ENCODE measurements at places on chromosomes 1 and 21.

GRCh38 chr1:186535388-186536133 lies 74.6 kb upstream of the PDC start:
- DNase-seq: no peak

GRCh38 chr1:51859333-51859732 lies 19.2 kb downstream of the NRDC start:
- DNase-seq: no peak

- no peak for DNase-seq
Measured at GRCh38 chr1:110161849-110162248, 11.6 kb downstream of the SLC6A17 start.

DNA sequence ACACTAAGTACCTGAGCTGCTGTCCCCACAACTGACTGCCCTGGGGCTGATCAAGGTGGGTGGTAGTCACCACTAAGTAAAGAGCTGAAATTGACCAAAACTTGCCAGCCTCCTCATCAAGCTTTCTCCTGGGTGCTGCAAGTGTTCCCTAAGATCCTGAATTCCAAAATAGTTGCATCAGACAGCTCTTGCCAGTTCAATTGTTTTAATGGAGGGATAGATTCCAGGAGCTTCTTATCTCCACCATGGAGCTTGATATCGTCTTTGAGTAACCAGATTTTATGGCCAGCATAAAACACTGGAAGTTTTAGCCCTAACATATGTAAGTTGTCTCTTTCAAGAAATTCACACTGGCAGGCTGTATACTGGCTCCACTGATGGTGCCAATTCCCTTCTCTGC lies 90.3 kb downstream of the NID1 start:
- no peak for DNase-seq

- DNase-seq: no peak
Measured at GRCh38 chr1:222037720-222038119, 295.8 kb upstream of the DUSP10 start.

DNA sequence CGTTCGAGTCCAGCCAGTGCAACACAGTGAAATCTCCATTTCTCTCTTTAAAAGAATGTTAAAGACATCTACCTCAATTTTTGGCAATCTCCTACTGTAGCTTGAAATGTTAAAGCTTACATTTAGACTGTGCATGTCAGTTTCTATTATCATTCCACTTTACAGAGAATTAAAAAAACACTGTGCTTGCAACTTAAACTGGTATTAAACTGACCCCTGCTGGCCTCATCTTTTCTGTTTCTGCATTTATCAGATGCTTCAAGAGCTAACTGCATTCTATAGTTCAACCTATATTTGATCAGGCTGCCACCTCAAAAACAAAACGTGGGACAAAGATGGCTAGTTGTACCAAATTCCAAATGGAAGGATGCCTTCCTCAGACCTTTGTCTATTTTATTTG lies 226.5 kb downstream of the SMYD3 start:
- DNase-seq: no peak

- no peak for DNase-seq
Measured at GRCh38 chr1:168905633-168906032, 176.6 kb upstream of the DPT start.

GRCh38 chr1:52767596-52768280 lies 41.5 kb downstream of the ZYG11B start:
- no peak for DNase-seq

DNA sequence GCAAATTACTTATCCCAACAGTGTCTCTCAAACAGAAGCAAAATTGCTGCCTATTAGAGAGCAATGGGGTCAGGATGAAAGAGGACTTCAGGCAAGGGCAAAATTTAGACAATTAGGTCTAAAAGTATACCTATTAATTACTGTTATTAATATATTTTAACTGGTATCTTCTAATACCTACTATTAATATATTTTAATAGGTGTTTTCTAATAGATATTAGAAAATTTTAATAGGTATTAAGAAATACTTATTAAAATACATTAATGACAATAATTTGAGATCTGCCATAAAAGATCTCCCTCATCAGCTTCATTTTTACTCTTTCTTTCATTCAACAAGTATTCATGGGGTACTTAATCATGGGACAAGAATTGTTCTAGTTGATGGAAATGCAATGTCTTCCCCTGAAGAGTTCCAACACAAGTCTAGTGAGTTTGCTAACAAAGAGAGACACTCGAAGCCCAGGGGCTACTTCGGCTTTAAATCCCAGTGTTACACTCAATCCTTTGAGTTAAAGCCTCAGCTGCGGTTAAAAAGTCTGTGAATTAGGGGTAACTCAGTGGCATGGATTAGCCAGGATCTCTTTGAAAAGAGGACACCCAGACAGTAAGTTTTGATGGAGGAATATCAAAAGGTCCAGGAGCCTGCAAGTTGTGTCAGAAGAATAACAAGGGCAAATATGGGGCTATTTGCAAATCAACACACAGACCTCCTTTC lies 44.1 kb downstream of the STYXL2 start:
- no peak for DNase-seq

DNA sequence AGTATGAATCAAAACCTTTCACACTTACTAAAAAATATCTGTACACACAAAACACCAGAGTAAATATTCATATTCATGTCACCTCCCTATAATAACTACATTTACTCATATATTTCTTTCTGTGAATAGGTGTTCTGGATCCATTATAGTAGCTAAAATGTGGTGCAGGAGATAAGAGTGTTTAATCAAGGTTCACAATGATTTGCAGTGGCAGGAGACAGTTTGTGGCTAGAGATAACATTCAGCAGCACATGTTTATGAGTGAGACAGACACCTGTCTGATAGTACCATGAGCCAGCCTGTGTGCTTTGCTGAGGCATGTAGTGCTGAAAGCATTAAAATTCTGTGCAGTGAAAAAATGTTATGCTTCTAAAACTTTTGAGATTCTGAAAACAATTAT lies 410.3 kb downstream of the SRGAP2C start:
- DNase-seq: no peak

DNA sequence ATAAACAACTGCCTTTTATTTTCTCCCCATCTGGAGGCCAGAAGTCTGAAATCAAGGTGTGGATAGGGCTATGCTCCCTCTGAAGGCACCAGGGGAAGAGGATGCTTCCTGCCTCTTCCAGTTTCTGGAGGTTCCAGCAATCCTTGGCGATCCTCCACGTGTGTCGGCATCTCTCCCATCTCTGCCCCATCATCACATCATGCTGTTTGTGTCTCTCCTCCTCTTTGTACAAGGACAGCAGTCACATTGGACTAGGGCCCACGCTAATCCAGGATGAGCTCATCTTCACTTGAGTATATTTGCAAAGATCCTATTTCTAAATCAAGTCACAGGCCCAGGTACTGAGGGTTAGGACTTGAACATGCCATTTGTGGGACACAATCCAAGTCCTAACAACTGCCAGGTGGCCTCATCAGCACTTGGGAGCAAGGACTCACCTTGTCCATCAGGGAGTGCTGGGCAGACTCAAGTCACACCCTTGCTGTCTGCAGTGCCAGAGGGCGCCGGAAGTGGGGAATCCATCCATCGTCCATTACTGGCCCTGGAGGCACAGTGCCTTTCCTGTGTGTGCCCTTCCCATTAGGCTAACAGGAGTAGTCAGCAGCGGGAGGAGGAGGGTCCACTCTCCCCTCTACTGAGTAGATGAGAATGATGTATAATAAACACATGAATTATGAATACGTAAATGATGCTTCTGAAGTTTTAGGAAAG lies 185.4 kb upstream of the AJAP1 start:
- DNase-seq: no peak

GRCh38 chr1:237999426-238000052 lies 108.8 kb upstream of the ZP4 start:
- no peak for DNase-seq

GRCh38 chr1:175192111-175192629 lies 406 bp downstream of the KIAA0040 start:
- DNase-seq: peak; percentile 71

GRCh38 chr1:15411593-15412137 lies 2.0 kb downstream of the EFHD2 start:
- peak; percentile 45 for DNase-seq

GRCh38 chr1:77336729-77337128 lies 54.9 kb downstream of the AK5 start:
- DNase-seq: no peak

DNA sequence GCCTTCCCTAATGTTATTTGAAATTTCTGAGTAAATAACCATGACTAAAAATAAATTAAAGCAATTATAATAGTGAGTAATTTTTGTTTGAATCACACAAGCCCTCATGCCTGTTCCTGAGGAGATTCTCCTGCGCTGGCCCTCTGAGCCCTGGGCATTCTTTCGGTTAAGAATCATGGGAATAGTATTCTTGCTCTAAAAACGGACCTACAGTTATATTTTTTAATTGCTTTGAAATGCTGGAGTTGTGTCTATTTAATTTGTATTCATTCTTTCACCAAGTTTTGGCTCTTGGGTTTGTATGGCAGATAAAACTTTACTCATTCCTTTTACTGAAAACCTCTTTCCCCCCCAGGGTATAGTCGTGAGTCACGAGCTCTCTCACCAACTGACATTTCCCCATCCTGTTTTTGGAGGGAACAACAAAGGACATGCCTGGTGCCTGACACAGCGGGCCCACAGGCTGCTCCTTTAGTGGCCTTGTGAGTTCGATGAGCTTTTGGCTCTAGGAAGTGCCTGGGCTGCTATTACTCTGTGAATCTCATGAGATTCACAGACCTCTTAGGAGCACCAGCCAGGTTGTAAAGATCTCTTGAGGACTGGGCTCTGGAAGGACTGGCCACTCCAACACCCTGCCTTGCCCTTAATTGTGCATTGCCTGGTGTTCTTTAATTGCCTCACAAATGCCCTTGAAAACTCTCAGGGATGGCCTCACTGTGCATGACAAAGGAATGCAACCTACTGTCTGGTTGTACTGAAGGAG lies 58.6 kb downstream of the DDR2 start:
- peak; percentile 93 for DNase-seq

GRCh38 chr1:68188644-68189340 lies 43.5 kb downstream of the WLS start:
- no peak for DNase-seq

- DNase-seq: no peak
Measured at GRCh38 chr1:192131914-192132313, 26.3 kb upstream of the RGS18 start.

DNA sequence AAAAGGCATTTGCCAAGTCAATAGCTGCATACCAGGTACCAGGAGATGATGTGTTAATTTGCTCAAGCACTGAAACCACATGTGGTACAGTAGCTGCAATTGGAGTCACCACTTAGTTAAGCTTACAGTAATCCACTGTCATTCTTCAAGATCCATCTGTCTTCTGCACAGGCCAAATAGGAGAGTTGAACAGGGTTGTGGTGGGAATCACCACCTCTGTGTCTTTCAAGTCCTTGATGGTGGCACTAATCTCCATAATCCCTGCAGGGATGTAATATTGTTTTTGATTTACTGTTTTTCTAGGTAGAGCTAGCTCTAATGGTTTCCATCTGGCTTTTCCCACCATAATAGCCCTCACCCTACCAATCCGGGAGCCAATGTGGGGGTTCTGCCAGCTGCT lies 91.9 kb downstream of the FCRL5 start:
- no peak for DNase-seq

- DNase-seq: no peak
Measured at GRCh38 chr1:248155927-248156326, 11.0 kb downstream of the OR2M5 start.

- no peak for DNase-seq
Measured at GRCh38 chr1:42618866-42619265, 39.4 kb upstream of the PPIH start.

GRCh38 chr1:183096894-183097293 lies 73.7 kb downstream of the LAMC1 start:
- no peak for DNase-seq

- DNase-seq: peak; percentile 58
Measured at GRCh38 chr1:109636201-109636952, 16.7 kb downstream of the AMPD2 start.

- DNase-seq: no peak
Measured at GRCh38 chr1:223802602-223803001, 43.1 kb downstream of the TP53BP2 start.

- DNase-seq: no peak
Measured at GRCh38 chr1:60103186-60103585, 29.6 kb upstream of the C1orf87 start.

Measured in ascending aorta (tissue), 2 donors.